Testis (tissue), 5 donors: ENCODE measurements at places on chromosomes 12 and 14.
A peak's percentile ranks its signal among the peaks of the same experiment; 100 is the strongest.

DNA sequence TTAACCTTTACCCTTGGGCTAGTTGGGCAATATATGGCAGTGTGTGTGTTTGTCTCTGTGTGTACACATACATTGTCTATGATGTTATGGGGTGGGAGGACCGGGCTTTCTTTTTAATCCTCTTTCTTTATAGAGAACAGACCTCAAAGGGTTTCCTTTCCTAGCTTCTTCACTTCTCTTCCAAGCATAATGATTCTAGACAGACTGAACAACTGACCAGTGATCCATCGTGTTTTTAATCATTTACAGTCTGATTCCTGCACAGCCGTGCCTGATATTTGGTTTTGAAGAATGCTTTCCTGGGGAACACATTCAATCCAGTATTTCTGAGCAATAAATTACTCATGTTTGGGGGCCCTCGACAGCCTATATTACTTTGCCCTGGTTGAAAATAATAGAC lies 481.1 kb upstream of the DCN start:
- H3K27me3 ChIP-seq: no peaks in the 10 kb centered on the region
- H3K27ac ChIP-seq: no peak overlapping the region
- no peaks in the 10 kb centered on the region for H3K36me3 ChIP-seq
- no peak overlapping the region for H3K4me3 ChIP-seq

GRCh38 chr12:14714437-14714836 lies 18.0 kb upstream of the GUCY2C start:
- no peak for DNase-seq
- H3K36me3 ChIP-seq: no peaks in the 10 kb centered on the region
- no peak overlapping the region for H3K4me3 ChIP-seq
- no peaks in the 10 kb centered on the region for H3K4me1 ChIP-seq
- H3K27me3 ChIP-seq: no peaks in the 10 kb centered on the region

DNA sequence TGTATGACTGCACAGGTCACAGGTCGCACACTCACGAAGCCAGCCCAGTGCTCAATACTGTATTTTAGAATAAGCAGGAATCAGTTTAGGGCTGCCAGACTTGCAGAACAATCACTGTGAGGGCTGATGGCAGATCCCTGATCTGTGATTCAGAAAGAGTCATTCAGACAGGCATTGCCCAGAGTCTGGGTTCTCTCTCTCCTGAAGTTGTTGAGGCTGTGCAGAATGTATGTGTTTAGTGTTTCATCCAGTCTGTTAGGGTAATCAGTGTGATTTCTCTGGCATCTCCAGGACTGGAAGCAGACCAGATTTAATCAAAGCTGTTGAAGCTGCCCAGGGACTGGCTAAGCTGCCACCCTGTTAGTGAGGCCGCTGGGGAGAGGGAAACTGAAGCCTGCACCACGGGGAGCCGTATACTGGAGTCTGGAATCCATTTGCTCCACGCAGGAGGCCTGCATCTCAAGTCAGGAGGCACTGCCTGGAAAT lies 69.3 kb downstream of the ETV6 start:
- no peak for DNase-seq
- no peak overlapping the region for H3K4me3 ChIP-seq
- H3K27ac ChIP-seq: no peak overlapping the region
- peaks cover 1% of the 10 kb centered on the region for H3K4me1 ChIP-seq

DNA sequence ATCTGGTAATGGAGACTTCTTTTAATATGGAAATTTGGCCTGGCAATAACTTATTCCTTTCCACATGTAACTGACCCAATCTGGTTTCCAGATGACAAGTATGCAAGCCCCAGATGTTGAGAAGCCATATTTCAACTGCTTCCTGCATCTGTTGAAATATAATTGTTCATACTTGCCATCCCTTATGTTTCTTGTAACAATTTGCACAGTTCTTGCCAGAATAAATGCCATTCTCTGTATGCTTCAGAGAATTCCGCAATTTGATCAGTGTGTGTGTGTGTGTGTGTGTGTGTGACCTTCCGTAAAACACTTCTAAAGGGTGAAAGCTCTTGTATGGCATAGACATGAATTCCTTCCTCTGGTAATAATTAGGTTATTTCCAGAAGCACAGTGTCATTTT lies 1.8 kb upstream of the CLEC2A start:
- H3K4me3 ChIP-seq: no peak overlapping the region
- no peaks in the 10 kb centered on the region for H3K36me3 ChIP-seq
- H3K27me3 ChIP-seq: no peaks in the 10 kb centered on the region
- no peak overlapping the region for H3K27ac ChIP-seq
- H3K4me1 ChIP-seq: no peaks in the 10 kb centered on the region

DNA sequence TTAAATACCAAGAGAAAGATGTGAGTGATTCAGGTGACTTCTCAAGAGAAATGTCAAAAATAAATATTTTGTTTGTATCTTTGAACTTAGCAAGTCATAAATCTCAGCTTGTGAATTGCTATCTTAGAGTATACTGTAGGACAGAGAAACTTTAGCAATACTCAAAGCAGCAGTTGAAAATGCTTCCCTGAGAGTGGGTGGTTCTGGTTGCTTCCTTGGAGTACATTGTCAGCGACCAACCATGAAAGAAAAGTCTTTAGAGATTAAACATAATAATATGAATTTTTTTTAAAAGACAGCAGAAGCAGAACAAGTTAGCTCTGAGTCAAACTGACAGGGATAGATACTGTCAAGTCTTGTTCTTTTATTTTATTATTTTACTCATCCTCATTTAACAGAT lies 86.8 kb upstream of the OSBPL8 start:
- no peaks in the 10 kb centered on the region for H3K36me3 ChIP-seq
- H3K27ac ChIP-seq: no peak overlapping the region
- no peaks in the 10 kb centered on the region for H3K27me3 ChIP-seq
- DNase-seq: no peak

DNA sequence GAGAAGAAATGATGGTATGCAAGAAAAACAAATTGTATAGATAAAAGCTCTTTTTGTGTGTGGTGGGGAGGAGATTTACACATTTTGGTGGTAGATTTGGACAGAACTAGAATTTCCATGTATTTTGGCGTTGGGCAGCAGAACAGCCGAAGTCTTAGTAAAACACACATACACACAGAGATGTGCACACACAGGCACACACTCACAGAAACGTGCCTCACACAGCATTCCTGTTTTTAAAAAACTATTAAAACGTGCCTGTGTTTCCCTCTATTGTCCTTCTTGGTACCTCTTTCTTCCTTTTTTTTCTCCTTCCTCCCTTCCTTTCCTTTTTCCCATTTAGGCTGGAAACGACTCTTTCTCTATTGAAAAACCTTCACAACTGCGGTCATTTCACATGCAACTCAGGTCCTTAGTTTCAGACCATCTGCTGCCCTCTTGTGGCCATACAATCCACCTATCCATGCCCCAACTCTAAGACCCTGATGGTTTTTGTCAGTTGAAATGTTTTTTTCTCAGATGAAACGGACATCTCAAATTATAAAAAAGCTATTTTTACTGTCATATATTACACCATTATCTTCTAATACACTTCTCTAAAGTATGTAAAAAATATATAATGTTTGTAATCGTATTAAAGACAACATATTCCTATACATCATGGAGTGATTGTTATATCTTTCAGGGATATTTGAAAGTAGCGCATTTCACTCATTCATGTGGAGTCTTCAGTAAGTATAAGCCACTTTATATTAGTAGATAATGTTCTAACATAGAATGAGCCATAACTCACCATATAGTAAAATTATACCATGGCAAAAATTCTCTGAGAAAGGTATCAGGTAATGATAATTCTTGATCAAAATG lies 386.7 kb upstream of the NOVA1 start:
- H3K36me3 ChIP-seq: no peaks in the 10 kb centered on the region
- no peaks in the 10 kb centered on the region for H3K27me3 ChIP-seq
- H3K27ac ChIP-seq: no peak overlapping the region
- no peak overlapping the region for H3K4me3 ChIP-seq
- H3K4me1 ChIP-seq: no peaks in the 10 kb centered on the region

- H3K4me3 ChIP-seq: no peak overlapping the region
- H3K27me3 ChIP-seq: no peaks in the 10 kb centered on the region
- no peaks in the 10 kb centered on the region for H3K4me1 ChIP-seq
These were observed 1.4 kb upstream of the RNASE10 start for GRCh38 chr14:20503898-20504297.

GRCh38 chr14:91925001-91925726 lies 22.3 kb downstream of the FBLN5 start:
- no peaks in the 10 kb centered on the region for H3K27me3 ChIP-seq
- H3K27ac ChIP-seq: peak overlapping the region; percentile 13
- no peaks in the 10 kb centered on the region for H3K36me3 ChIP-seq
- peaks cover 5% of the 10 kb centered on the region for H3K4me1 ChIP-seq

DNA sequence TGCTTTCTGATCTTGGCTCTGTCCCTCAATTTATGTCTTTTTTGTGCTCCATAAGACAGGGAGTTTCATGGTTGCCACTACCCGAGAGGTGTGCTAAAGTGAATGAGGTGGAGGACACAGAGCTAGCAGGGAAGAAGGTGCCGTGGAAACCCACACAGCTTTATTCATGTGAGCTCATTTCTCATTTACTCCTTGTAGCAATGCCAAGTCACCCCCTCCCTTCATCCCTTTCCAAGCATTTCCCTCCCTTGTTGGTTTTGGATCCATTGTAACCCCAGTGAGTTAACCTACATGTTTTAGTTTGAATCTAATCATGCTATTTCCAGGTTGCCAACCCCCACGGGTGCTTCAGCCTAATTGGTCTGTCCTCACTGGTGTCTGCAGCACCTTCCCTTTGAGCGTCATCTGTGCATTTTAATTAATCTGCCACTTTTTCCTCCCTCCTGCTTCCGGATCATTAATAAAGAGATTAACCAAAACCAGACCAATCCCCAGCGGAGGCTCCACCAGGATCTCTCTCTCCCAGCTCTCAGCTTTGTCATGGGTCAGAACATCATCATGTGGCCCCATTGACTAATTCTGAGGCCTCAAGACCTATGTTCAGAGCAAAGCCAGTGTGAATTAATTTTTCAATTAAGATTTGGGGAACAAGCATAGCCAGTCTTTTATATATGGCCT lies 56.2 kb downstream of the NTF3 start:
- no peaks in the 10 kb centered on the region for H3K27me3 ChIP-seq
- H3K27ac ChIP-seq: no peak overlapping the region
- no peak for DNase-seq
- no peak overlapping the region for H3K4me3 ChIP-seq
- H3K4me1 ChIP-seq: peaks cover 8% of the 10 kb centered on the region

- DNase-seq: no peak
- no peak overlapping the region for H3K4me3 ChIP-seq
- H3K4me1 ChIP-seq: peaks cover 4% of the 10 kb centered on the region
- H3K27me3 ChIP-seq: no peaks in the 10 kb centered on the region
- no peak overlapping the region for H3K27ac ChIP-seq
These were observed 1.0 kb downstream of the CMTM5 start for GRCh38 chr14:23377573-23378563.

- H3K4me1 ChIP-seq: peaks cover 28% of the 10 kb centered on the region
- no peak overlapping the region for H3K27ac ChIP-seq
- no peaks in the 10 kb centered on the region for H3K27me3 ChIP-seq
- H3K36me3 ChIP-seq: no peaks in the 10 kb centered on the region
These were observed 81.1 kb downstream of the ESR2 start for GRCh38 chr14:64213086-64213485.

DNA sequence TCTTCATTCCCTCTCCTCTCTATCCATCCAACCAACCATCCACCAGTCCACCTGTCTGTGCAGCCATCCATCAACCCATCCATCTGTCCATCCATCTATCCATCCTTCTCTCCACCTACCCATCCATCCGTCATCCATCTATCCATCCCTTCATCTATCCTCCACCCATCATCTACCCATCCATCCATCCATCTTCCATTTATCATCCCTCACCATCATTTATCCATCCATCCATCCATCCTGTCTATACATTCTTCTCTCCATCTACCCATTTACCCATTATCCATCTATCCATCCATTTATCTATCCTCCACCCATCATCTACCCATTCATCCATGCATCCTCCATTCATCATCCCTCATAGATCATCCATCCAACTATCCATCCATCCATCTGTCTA lies 24.4 kb downstream of the AACS start:
- no peaks in the 10 kb centered on the region for H3K27me3 ChIP-seq
- H3K36me3 ChIP-seq: no peaks in the 10 kb centered on the region
- DNase-seq: no peak
- H3K4me3 ChIP-seq: no peak overlapping the region

DNA sequence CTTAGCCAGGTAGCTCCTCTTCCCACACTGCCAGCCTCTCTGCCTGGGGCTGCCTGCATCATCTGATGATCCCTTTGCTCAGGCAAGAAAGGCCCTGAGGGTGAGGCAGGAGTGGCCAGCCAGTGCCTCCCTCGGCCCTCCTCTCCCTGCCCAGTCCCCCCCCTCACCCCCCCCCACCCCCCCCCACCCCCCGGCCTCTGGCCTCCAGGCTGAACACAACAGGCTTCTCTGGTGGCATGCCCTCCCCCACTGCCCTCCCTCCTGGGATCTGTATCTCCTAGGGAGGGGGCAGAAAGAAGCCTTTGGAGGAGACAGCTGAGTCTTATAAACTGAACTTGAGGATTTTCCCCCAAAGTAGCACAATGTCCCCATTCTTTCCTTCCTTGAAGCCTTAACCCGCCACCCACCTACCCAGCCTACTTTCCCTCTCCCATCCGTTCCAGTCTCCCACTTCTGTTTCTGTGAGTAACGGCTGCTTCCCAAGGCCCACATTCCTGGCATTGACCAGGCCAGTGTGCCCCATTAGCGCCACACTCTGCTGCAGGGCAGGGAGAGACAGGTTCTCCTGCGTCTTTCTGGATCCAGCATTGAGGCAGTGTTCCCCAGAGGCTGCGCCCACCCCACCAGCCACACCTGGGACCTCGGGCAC lies 82.1 kb downstream of the B4GALNT3 start:
- H3K4me1 ChIP-seq: peaks cover 15% of the 10 kb centered on the region
- DNase-seq: peak; percentile 28
- no peak overlapping the region for H3K4me3 ChIP-seq
- H3K36me3 ChIP-seq: no peaks in the 10 kb centered on the region
- no peak overlapping the region for H3K27ac ChIP-seq

GRCh38 chr12:19657118-19657731 lies 217.9 kb downstream of the AEBP2 start:
- no peaks in the 10 kb centered on the region for H3K4me1 ChIP-seq
- no peaks in the 10 kb centered on the region for H3K27me3 ChIP-seq
- no peaks in the 10 kb centered on the region for H3K36me3 ChIP-seq
- H3K27ac ChIP-seq: no peak overlapping the region
- H3K4me3 ChIP-seq: no peak overlapping the region

- no peaks in the 10 kb centered on the region for H3K4me1 ChIP-seq
- no peak overlapping the region for H3K4me3 ChIP-seq
- no peak overlapping the region for H3K27ac ChIP-seq
These were observed 38.0 kb upstream of the NID2 start for GRCh38 chr14:52106840-52107239.
